ENCODE measurements at places on chromosomes 4 and X.

- DNase-seq: no peak
Measured at GRCh38 chrX:99192421-99192820, 1217.7 kb downstream of the PCDH19 start.

GRCh38 chr4:62232814-62233213 lies 1032.7 kb downstream of the ADGRL3 start:
- DNase-seq: no peak

- DNase-seq: no peak
Measured at GRCh38 chrX:14232688-14233087, 203.0 kb upstream of the GEMIN8 start.

GRCh38 chr4:84767168-84767567 lies 184.2 kb downstream of the CDS1 start:
- no peak for DNase-seq

- no peak for DNase-seq
Measured at GRCh38 chrX:48475296-48475695, 703 bp upstream of the FTSJ1 start.

- no peak for DNase-seq
Measured at GRCh38 chr4:94673961-94674360, 83.8 kb upstream of the BMPR1B start.

DNA sequence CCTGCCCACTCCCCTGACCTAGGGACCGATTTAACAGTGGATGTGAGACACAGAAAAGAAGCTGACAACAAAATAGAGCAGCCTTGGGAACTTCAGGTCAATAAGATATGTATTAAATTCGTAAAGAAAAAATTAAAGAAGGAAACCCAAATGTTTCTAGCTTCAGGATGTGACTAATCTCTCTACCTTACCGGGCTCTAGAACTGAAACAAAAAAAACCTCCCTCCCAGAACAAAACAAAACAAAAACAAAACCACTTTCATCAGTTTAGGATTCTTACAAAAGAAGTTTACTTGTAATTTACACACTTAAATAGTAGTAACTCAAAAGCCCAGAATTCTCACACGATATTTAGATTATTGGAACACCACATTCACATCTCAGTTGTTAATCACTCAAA lies 185.8 kb upstream of the RPS6KA3 start:
- no peak for DNase-seq

DNA sequence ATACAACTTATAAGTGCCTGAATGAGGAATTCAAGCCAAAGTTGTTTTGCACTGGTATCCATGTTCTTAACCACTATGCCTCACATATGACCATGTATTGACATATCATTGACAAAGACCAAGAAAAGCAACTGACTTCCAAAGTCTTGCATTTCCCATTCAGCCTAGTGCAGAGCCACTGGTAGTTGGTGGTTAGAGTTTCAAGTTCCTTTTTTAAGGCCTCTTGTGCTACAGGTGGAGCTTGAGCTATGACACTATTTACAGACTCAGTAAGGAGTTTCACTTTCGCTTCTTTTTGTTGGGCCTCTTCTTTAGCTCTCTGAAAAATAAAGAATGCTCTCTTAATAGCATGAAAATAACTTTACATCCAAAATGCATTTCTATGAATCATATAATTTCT lies 763.0 kb downstream of the DMD start:
- DNase-seq: no peak
